K562 (cell line): ENCODE measurements at places on chromosomes 16 and 17. TPM values are rescaled to one million over a fixed set of nuclear protein-coding genes. Genes with fewer than 3 reads are reported as not detected.

ADAMTS18 gene
- total RNA-seq = not detected in 2 replicates

ASPA gene
- not detected in 2 replicates for total RNA-seq

TP53TG3B gene
- total RNA-seq = 0.34 and 0.66 TPM in 2 replicates

KCNH6 gene
- not detected in 2 replicates for total RNA-seq

CHD9NB gene
- 0.13 TPM in 1 of 2 replicates, not detected in the other for total RNA-seq

CLEC19A gene
- total RNA-seq = not detected in 2 replicates
